ENCODE measurements at places on chromosomes 5 and 9. TPM values are rescaled to one million over a fixed set of nuclear protein-coding genes. Genes with fewer than 3 reads are reported as not detected.

- DNase-seq = no peak
These were observed 5.4 kb upstream of the GNE start for GRCh38 chr9:36263683-36264082.

DNA sequence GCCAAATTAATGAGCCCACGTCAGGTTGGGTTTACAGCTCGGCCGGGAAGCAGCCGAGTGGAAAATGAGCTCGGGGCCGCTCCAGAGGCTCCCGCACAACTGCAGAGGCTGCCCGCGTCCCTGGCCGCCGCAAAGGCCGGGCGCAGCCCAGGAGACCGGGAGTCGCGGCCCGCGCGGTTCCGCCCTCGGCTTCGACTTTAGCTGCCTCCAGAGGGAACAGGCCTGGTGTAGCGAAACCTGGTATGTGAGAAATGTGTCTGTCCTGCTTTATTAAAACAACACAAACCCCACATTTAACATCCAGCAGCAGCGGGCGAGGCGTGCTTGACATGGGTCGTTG is 66.2 kb downstream of the FOXD1 start:
- no peak for DNase-seq

- DNase-seq = no peak
These were observed 332.3 kb downstream of the CWC27 start for GRCh38 chr5:65100911-65101631.

DNA sequence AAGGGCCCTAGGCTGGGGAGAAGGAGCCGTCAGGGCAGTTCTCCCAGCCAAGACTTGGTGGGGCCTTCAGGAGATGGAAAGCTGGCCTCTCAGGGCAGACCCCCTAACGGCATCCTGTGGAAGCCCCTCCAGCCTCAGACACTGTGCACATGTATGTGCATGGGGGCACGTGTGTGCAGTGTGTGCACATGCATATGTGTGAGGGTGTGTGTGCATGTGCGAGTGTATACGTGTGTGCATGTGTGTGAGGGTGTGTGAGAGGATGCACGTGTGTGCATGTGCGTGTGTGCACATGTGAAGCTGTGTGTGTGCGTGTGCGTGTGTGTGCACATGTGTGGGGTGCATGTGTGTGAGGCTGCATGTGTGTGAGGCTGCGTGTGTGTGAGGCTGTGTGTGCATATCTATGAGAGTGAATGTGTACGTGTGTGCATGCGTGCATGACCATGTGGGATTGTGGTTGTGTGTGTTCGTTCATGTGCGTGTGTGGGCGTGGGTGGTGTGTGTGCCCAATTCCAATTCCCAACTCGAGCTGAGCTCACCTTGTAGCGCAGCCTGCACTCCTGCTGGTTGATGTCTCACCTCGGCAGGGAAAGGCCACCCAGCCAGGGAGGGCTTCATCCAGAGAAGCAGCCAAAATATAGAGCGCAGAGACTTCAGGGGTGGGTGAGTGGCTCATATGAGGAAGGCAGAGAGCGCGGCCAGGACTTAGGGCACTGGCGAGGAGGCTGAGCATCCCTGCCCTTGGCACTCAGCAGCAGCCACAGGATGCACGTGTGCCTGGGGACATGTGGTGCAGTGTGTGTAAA is 142.7 kb upstream of the PPP1R26 start:
- no peak for DNase-seq

SPATA31E1 gene
- not detected for total RNA-seq

Data from vagina (tissue), 2 donors.